Activated naive CD4-positive, alpha-beta T cell (primary cell): ENCODE measurements at places on chromosomes 11 and 22.

- DNase-seq = no peak
Observed at GRCh38 chr11:60710482-60710881, 11.1 kb downstream of the MS4A8 start.

DNA sequence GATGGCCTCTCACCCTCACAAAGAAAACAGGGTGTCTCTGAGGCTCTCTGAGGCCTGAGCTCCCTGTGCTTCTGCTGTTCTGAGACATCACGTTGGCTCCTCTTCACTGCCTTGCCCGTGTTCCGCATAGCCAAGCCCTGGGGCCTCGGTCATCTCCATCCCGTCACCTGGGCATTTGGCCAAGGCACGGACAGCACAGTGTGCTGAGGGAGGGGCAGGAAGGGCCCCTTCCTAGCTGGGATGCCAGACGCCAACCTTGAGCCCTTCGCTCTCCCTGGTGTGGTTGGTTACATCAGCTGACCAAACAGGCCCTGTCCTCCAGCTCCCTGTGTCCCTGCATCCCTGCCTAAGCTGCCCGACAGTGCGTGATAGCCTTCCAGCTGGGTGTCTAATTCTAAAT lies 25.9 kb downstream of the MOV10L1 start:
- no peak for DNase-seq

DNA sequence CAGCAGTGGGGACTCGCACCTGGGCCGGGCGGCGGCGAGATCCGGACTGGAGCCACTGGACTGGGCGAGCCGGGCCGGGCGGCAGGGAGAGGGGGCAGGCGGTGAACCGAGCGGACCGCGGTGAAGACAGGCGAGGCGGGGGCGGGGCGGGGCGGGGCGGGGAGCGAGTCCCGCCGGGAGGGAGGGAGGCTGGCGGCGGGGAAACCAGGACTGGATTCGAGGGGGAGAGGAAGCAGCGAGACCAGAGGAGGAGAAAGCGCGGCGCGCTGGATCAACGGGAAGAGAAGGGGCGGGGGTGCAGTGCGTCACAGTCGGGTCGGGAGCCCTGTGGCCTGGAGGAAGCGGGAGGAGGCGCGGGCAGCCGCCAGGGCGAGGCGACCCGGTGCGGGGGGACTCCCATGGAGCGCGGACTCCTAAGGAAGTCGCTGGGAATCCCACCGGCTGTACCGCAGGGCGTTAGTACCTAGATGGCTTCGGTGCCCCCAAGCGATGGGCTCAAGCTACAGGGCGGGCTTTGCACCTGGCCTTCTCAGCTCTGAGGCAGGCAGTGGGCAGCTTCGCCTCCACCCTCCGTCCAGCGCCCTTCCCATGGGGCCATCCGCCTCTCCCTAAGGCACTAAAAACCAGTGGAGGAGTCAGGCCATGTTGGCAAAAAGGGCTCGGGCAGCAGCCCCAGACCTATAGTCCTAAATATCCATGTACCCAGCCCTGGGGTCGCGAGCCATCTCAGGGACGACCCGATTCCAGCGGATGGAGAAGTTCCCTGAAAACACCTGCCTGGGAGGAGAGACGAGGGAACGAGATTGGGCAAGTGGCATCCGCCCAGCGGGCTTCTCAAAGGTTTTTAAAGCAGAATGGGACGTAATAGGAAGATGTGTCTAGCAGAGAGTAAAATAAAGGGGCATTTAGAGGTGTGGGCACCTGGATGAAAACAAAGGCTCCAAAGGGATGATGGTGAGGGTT lies at the start of gene TMEM121B:
TSS of gene TMEM121B (minus strand) at position 128 of the 963 bp plus-strand sequence. CDS start 233 bp downstream, outside the sequence.
- DNase-seq = no peak

DNA sequence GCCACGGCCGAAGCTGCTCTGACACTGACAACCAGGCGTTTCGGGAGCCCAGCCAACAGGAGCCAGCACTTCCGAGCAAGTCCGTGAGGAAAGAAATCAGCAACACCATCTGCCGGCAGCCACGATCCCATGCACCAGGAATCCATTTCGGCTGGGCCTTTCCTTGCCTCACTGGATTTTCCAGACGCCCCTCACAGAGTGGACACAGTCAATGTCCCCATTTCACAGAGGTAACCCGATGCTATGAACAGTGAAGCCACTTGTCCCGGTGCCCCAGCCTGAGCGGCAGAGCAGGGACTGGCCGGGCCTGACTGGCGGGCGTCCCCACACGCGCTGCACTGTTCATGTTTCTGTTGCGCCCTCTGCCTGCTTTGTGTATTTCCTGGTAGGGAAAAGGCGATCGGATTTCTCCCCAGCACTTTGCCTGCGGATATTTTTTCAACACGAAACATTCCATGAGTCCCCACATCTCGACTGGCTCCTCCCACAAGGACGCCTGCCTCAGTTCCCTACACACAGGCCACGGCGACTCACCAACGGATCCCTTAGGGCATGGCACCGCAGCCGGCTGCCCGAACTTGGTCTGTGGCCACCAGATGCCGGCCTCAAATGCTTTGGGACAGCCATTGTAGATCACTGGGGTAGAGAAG lies 55.3 kb downstream of the TRMU start:
- no peak for DNase-seq

DNA sequence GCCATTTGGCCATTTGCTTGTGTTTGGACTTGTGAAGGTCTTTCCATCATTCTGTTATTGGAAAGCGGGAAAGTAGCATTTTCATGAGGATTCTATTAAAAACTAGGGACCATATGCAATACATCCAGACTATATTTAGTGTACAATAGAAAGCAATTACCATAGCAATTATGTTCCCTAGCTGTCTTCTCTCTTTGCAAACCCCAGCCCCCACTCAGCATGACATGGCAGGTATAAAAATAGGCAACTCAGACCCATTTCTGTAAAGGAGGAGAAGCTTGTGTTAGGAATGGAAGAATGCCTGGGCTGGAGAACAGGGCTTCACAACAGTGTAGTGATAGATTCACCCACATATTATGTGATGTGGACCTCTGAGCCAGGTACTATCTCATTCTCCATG lies 12.4 kb downstream of the OR51B6 start:
- no peak for DNase-seq

DNA sequence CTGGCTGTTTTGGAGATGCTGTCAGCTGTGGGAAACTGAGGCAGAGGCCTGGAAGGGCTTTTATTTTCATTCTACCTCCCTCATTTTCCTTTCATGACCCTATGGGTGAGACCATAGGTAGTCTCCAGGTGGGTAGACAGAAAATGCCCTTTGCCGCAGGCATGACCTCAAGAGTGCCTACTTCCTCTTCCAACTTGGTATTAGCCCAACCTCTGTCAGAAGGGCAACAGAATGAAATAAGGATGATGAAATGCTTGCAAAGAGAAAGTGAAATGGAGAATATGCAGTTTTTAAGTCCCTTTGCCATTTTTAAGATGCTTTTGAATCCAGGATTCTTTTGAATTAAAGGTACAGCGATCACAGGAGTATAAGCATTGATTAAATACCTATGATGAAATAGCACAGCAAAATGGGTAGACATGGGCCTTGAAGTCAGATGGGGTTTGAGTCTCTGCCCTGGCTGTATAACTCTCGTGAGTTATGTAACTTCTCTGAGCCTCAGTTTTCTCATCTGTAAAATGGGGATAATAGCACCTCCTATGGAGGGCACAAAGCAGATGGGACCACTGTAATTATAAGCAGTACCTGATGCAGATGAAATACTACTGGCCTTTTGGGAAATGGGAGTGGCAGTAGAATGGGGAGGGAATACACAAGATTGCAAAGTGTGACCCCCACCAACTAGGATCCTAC lies 3.7 kb downstream of the ASPHD2 start:
- no peak for DNase-seq
